HT-29 (cell line): ENCODE measurements at places on chromosomes 4 and X.

GRCh38 chr4:13483768-13484121, 395 bp downstream of the RAB28 start:
- DNase-seq, result peak; percentile 65

DNA sequence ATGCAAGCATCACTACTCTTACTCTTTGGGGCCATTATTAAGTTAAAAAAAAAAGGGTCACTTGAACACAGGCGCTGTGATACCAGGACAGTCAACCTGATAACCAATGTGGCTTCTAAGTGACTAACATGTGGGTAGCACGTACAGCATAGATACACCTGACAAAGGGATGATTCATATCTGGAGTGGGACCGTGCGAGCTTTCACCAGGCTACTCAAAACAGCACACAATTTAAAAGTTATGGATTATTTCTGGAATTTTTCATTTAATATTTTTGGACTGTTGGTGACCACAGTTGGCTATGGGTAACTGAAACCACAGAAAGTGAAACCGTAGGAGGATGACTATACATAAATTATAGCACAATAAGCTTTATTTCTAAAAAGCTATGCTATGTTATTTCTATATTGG, 113.8 kb upstream of the STIM2 start:
- no peak for DNase-seq

GRCh38 chr4:151537687-151538086, 128.7 kb downstream of the FHIP1A start:
- DNase-seq, result no peak

GRCh38 chr4:81353861-81354260, 117.8 kb downstream of the RASGEF1B start:
- no peak for DNase-seq

DNA sequence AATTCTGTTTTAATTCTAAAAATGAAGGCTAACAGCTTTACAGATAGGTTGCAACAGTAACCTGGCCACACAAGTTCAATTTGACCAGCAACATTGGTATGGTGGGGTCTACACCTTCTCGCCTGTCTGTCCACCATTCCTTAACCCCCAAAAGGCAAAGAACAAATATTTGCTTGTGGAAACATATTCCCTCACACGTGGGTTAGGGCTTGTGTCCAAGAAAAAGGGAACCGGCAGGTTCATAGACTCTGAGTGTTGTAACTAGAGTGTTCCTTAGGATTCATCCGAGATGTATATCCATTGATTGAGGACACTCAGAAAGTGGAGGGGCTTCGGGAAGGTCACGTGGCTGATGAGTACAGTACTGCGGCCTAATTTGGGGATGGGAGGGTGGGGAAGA, 54.1 kb downstream of the C4orf51 start:
- peak; percentile 25 for DNase-seq

GRCh38 chrX:15854080-15854655, 445 bp downstream of the AP1S2 start:
- peak; percentile 48 for DNase-seq

GRCh38 chr4:156659570-156659969, 312.0 kb downstream of the PDGFC start:
- no peak for DNase-seq

DNA sequence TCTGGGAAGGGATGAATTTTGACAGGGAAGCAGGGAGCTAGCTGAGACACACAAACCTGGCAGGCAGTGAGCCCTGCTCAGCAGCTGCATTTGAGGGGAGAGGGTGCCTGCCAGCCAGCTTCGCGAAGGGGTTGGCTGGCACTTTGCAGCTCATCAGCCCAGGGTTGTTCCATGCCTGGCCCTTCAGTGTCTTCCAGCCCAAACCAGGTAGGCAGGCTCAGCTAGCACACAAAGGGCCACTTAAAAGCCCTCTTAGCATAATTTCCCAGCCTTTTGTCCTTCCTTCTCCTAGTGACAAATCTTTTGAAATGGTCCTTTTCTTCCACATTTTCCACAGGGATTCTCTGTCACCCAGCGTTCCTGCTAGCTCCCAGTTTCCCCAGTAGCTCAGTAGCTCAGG, 4.3 kb upstream of the FRMPD3 start:
- DNase-seq, result no peak

- peak; percentile 65 for DNase-seq
These were observed 24.6 kb upstream of the GPR50 start for GRCh38 chrX:151151665-151152267.

DNA sequence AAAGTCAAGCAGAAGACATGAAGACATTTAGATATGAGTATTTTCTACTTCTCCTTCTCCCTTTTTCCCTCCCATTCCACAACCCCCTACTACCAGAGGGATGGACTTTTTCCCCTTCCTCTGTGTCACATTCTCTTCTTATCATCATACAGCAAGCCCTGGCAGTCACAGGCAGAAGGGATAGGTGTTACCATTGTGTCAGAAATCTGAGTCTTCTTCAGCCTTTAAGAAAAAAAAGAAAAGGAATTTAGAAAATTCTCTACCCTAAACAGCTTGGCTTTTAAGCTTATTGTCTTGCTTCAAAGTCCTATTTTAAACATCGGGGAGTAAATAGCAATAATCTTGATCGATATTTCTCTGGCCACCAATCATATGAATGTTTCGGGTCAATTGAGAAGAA, 30.9 kb upstream of the ADH1C start:
- DNase-seq, result no peak

GRCh38 chr4:14176613-14177012, 549.1 kb upstream of the BOD1L1 start:
- no peak for DNase-seq

DNA sequence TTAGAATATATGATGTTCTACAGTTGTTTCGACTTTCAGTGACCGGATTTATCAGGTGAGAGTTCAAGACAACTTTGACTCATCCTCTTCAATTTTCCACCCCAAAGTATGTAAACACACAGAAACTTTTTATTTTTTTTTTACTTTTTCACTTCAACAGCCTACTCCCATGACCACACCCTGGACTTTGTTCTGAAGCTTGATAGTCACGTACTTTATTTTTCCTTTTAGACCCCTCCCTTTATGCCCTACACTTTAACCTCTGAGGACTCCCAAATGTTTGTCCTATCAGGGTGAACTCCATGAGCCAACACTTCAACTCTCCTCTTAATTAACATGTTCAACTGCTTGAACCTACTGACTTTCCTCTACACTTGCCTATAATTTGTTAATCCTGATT, 2.5 kb upstream of the DDX60 start:
- no peak for DNase-seq

DNA sequence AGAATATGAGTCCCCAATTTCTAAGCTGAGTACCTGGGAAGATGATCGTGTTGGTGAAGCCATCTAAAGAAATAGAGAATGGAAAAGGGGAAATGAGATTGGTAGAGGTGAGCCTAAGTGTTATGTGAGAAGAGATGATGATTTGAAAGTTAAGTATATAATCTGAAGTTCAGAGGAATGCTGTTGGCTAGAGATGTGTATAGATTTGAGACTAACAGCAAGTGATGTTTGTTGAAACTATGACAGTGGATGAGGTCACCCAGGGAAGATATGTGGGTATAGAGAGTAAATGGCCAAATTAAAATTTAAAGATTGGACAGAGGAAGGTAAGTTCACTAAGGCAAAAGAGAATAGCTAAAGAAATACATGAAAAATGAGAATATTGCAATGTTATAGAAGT, 324.2 kb downstream of the MAPK10 start:
- no peak for DNase-seq

- DNase-seq, result no peak
These were observed 75.5 kb downstream of the ANXA10 start for GRCh38 chr4:168167714-168168284.

DNA sequence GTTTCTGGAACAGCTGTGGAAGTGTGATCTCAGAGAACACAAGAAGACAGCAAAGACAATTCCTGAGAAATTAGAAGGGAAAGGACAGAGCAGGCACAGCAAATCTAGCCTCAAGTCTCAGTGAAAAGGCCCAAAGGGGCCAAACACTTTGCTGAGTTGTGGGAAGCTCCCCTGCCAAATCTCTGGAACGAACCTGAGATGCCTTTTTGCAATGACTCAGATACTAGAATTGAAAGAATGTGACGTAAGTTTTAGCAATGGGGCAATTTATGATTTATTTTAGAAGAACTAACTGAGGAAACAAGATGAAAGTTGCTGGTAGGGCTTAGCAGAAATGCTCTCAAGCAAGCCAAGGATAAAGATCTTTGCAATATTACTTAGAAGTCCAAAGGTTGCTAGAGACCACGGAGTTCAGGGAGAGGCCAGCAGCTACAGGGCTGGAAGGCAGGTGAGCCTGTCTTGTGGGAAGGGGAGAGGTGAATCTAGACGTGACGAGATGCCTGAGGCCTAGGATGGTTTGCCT, 92.8 kb downstream of the AMELX start:
- peak; percentile 35 for DNase-seq

DNA sequence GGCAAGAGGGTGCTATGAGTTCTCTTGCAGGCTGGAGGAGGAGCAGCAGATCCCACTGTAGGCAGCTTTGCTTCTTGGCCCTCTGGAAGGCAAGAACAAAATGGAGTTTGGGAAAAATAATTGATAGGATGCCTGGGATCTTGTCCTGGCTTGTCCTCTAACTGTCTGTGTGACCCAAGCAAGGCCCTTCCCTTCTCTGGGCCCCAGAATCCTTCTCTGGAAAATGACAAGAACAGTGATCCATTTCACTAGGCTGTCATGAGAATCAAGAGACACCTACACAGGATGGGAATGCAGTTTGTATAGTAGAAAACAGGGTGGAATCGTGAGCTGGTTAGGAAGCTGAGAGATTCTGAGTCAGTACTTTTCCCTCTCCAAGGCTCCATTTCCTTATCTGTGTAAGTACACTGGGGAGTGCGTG, 133.3 kb downstream of the PJA1 start:
- peak; percentile 46 for DNase-seq

DNA sequence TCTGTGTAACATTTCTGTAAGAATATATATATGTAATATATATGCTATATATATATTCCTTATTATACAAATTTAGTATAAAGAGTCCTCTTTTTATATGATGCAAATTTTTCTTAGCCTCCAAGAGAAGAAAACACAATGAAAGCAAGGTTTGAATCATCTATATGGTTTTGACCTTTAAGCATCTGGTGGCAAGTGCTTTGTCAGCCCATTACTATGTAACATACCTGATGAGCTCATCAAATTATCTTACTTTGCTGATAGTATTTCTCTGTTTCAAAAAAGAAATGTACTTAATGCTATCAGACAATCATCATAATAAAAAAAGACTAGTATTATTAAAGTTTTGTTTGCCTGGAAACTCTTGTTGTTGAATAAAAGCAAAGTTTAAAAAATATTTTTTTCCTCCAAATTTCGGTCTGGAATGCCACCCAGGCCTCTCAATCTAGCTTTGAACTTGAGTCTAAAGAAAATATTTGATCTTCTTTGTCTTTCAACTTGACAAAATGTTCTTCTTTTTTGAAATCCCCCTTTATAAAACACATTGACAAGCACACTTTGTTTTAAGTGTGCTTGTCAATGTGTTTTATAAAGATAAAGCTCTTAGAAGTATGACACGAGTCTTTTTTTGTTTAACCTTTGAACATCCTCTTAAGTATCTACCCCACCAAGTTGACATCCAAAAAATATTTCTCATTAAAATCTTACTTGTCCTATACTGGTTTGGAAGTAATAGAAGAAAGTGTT, 26.2 kb downstream of the ZNF330 start:
- DNase-seq, result no peak

- DNase-seq, result peak; percentile 25
These were observed at the start of gene APLN for GRCh38 chrX:129654652-129655546. APLN (minus strand) TSS chrX:129654956; CDS start chrX:129654630, 326 bp downstream.

GRCh38 chr4:116702949-116703348, 382.4 kb downstream of the TRAM1L1 start:
- peak; percentile 47 for DNase-seq

GRCh38 chr4:177427192-177427591, 15.0 kb downstream of the AGA start:
- no peak for DNase-seq

GRCh38 chr4:17433827-17434226, 78.1 kb downstream of the QDPR start:
- DNase-seq, result no peak

DNA sequence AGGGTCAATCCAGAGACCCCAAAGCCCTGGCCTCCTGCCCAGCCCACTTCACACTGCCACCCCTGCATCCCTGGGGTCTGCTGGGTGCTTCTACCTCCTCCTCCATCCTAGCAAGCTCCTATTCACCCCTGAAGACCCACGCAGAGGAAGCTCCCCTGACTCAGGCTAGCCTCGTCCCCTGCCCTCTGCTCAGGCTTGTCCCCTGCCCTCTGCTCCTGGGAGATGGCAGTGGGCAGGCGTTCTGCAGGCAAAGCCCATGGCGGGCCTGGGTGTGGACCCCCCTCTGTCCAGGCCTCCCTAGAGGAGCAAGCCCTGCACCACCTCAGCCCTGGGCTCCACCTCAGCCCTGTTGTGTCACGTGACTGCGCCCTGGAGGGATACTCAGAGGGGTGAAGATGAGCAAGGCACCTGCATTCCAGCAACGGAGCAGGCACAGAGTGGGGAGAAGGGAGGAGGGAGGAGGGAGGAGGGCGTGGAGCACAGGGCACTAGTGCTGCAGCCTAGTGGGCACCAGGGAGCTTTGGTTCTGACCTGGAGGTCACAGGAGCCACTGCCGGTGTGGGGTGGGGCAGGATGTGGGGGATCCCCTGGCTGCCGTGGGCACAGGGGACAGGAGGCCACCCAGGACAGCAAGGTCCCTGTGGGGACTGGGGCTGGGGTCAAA, 27.6 kb upstream of the FGFR3 start:
- no peak for DNase-seq

DNA sequence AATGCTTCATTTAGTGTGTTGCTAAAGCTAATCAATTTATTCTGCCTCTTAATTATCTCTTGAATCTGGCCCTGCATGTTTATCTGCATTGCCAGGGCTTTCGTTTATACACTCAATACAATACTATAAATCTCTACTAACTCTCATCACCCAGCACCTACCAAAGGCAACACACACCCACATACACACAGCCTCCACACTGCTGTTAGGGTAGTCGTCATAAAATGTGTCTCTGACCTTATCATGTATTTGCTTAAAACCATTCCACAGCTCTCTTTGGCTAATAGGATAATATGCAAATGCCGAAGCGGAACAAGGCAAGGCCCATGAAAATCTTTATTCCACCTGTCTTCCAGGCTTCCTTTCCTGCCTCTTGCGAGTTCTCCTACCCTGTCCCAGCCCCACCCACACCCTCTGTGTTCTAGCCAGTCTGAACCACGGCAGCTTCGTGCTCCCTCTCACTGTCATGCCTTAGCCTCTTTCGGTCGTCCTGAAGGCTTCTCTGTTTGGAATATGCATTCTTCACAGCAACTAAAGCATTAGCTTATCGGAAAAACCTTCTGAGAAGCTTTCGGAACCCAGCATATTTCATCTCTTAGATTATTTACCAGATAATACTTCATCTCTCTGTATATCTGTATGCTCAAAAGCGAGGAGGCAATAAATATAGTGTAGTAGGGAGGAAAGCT, 333.5 kb downstream of the TENM3 start:
- DNase-seq, result no peak

- DNase-seq, result no peak
These were observed 155.8 kb upstream of the IGFBP7 start for GRCh38 chr4:57265831-57266582.

- no peak for DNase-seq
These were observed 570.6 kb downstream of the SPRY1 start for GRCh38 chr4:123966990-123967769.
